ENCODE measurements at places on chromosomes 11 and 22. TPM values are rescaled to one million over a fixed set of nuclear protein-coding genes. Genes with fewer than 3 reads are reported as not detected.

DNA sequence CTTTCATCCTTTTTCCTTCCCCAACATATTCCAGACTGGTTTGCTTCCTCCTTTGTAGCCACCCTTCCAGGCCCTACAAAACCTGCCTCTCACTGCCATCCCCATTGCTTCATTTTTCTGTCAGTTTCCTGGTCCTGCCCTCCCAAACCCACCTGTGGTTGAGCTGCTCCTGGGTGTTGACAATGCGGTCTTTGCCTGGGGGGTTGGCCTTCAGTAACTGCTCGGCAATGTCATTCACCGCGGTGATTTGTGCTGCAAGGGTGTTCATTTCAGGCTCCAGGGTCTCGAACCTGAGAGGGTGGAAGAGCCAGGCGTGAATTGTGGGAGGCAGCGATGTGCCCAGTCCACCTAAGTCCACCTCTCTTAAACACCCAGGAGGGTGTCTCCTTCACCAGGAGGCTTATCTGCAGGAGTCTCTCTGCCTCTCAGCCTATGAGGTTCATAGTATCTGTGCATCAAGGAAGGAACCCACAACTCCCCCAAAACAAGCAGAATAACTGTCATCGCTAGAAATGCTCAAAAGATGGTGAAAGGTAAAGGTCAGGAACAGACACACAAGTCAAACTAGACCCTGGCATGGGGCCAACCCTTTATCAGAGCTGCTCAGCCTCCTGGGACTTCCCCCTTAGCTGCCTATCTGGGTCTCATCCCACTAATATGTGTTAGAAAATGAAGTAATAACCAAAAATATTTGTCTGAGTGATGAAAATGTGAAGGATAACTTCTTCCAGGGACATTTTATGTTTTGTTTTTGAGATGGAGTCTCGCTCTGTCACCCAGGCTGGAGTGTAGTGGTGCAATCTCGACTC, 23.9 kb upstream of the RBM4B start:
- peak; percentile 89 for DNase-seq

- DNase-seq, result no peak
Measured at GRCh38 chr11:133947321-133947756, 9.4 kb downstream of the IGSF9B start.

GP1BB gene
- total RNA-seq, result not detected

DNA sequence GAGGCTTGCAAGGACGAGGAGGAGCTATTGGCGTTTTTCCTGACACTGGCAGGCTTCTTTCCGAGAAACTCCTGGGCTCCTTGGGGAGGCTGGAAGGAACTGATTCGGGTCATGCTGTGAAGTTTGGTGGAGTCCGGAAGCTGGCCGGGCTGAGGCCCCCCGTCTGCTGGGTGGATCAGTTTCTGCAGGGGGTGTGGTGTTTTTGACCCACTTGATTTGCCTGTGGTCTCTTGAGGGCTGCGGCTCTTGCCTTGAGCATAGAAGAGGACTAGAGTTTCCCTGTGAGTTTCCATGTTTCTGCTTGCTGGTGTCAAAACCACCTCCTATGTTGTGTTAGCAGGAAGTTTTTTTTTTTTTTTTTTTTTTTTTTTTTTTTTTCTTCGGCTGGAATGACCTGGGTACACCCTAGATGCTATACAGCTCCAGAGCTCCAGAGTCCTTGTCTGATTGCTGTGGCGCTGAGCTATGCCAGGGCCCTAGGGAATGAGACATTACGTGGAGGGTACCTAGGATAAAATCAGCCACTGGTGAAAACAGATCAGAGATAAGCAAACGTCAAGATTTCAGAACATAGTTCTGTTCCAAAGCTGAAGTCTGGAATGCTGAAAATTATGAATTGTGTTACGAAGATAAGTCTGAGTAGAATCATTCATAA, 728 bp downstream of the TBC1D22A start:
- DNase-seq, result no peak

B4GALNT4 gene
- 0.42 TPM for total RNA-seq

Measured in liver (tissue), 10 donors.